Stomach (tissue), 19 donors: ENCODE measurements at places on chromosomes 2 and 18. TPM values are rescaled to one million over a fixed set of nuclear protein-coding genes. Genes with fewer than 3 reads are reported as not detected.

The ZNF892 gene
- 12.5 TPM for total RNA-seq

The UGT1A6 gene
- total RNA-seq: 30.6 TPM

DNA sequence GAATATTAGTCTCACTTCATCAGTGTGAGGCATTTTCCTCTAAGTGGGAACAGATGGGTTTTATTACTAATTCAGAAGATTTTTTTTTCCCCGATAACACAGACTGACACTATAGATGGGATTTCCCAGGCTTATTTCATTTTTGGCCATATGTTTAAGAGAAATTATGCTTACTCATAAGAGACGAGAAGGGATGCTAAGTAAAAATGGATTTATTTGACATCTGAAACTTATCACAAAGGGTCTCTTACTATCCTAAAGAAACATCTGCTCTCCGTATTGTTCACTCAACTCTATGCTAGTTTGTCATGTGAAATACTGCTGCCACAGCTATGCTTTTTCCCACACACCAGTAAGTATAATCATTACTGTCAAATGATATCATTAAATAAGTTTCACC is 1476.3 kb downstream of the LRP1B start:
- no peak for DNase-seq

DNA sequence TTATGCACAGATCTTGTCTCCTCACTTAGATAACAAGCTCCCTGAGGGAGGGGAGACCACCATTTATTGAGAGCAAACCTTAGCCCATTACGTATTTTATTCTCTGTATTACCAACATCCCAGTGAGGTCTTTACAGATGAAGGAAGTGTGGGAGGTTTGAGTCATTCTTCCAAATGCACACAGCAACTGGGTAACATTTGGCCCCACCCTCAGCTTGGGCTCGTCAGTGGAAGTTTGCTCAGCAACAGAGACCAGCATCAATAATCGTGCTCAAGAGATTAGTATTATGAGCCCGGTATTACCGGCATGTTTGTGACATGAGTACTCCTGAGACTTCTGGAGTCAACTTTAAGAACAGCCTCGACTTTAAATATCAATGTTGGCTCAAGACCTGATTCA is 168.6 kb downstream of the ETAA1 start:
- peak; percentile 51 for DNase-seq

DNA sequence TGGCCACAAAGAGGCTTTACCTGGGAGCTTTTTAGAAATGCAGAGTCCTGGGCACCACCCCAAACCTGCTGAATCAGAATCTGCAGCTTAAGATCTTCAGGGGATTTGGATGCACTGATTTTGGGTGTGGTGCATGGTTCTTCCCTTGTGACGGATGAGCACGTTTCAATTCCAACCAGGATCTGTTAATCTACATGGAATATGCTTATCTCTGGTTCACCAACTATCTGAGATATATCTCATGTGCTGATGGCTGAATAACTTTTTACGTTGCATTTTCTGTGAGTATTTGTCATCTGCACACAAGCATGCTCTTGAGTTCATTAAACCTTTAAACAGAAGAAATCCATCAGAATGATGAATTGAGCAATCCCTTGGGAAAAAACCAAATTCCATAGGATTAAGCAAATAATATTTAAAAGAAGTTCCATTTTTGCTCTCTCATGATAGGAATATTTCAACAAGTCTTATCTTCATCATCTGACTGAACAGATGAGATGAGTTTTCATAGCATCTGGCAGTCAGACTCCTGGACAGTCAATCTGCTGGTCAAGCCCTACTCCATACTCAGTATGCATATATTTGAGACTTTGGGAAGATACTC is 120.6 kb downstream of the PLB1 start:
- no peak for DNase-seq

- no peak for DNase-seq
Observed at GRCh38 chr2:14861181-14861580, 228.7 kb downstream of the LRATD1 start.

- peak; percentile 49 for DNase-seq
Observed at GRCh38 chr2:38146275-38146906, 70.4 kb upstream of the CYP1B1 start.

- DNase-seq: no peak
Observed at GRCh38 chr2:115913921-115914320, 1471.5 kb downstream of the DPP10 start.

- no peak for DNase-seq
Observed at GRCh38 chr2:115694651-115695050, 1252.2 kb downstream of the DPP10 start.

The MCFD2 gene
- total RNA-seq: 63.0 TPM

The CHRNA1 gene
- not detected for total RNA-seq

DNA sequence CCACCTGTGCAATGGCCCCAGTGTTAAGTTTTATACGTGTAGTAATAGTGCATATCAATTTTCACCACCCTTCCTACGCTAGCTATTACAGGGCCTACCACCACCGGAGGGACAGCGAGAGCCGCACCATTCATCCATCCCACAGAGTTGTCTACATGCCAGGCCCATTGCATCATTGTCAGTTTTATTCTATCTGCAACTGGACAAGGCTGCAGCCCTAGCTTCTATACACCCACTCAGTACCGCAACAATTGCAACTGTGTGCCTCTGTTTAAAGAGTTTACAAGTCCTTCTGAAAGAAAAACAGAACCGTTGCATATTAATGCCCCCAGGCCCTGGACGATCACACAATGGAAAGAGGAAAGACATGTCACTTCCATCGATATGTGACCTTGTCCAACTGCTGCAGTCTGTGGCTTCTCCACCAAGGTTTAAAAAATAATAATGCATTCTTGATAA is 58.6 kb downstream of the ZEB2 start:
- no peak for DNase-seq

The STK16 gene
- 34.1 TPM for total RNA-seq

The KIF3C gene
- not detected for total RNA-seq

DNA sequence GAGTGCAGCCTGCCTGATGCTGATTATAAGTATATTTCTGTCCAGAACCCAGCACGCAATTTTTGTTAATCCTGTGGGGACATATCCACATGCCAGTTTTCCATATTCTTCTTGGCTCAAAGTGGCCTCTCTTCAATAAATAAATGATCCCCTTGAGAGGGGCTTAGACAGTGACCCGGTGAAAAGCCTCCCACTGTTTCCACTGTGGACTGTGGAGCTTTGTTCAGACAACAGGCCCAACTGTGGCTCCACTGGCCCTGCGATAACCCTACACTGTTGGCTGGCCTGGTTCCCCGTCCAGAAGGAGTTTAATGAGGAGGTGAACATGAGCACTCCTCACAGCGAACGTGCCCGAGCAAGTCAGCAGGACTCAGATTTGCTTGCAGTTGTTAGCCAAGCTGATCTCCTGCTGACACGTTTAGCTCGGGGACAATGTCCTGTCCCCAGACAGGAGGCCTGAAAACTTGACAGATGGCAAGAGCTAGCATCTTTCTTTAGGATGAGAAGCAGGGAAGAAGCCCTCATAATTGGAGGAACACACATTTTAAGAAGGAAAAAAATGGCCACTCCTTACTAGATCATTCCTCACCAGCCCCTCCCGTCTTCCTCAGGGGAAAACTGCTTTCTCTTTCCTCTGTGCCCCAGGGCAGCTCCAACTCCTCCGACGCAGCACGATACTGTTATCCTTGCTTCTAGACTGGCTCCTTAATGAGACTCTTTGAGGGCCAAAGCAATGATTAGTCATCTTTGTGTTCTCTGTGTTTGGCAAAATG is 20.0 kb upstream of the MTCL1 start:
- no peak for DNase-seq

The ITGA4 gene
- total RNA-seq: 48.4 TPM

The GALNT5 gene
- total RNA-seq: 11.6 TPM

GRCh38 chr2:144935736-144936135 is 415.8 kb upstream of the ZEB2 start:
- no peak for DNase-seq

The SPATA3 gene
- not detected for total RNA-seq

The SNORC gene
- total RNA-seq: not detected

- no peak for DNase-seq
Observed at GRCh38 chr2:184452907-184453306, 145.4 kb upstream of the ZNF804A start.

The CPLX4 gene
- not detected for total RNA-seq

The MALT1 gene
- total RNA-seq: 38.9 TPM

DNA sequence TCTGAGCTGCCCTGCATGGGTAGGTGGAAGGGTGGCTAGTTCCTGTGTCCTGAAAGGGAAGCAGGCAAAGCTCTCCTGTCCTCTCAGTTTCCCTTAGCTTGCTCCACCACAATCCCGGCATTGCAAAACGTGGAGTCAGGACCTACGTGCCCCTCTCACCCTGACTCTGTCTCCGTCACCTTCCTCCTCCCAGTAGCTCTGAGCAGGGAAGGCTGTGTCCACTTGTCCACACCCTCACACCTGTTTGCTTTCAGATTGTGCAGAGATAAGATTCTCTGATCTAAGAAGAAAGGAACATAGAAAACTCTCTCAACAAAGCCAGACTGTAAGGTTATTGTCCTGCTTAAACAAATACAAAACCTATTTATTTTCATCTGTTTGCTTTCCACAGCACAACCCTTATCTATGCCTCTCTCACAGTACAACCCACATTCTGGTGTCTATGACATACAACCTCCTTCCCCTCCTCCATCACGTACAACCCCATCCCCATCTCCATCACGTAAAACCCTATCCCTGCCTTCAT is 79.0 kb downstream of the ALPK2 start:
- no peak for DNase-seq

DNA sequence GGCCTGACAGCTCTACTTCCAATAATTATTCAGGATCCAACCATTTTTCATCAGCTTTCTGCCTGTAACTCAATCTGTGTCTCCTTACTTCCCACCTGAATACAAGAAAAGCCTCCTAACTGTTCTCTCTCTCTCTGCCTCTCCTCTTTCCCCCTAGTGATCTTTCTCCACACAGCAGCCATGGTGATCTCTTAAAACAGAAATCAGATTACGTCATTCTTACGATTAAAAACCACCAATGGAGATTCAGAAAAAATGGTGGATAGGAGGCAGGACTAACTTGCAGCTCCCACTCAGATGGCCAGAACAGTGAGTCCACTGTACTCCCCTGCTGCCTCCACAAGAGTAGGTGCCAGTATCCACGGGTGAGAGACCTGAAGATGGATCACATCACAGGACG is 431.7 kb downstream of the MBD2 start:
- no peak for DNase-seq

GRCh38 chr2:7611750-7612149 is 694.5 kb downstream of the RNF144A start:
- DNase-seq: no peak

DNA sequence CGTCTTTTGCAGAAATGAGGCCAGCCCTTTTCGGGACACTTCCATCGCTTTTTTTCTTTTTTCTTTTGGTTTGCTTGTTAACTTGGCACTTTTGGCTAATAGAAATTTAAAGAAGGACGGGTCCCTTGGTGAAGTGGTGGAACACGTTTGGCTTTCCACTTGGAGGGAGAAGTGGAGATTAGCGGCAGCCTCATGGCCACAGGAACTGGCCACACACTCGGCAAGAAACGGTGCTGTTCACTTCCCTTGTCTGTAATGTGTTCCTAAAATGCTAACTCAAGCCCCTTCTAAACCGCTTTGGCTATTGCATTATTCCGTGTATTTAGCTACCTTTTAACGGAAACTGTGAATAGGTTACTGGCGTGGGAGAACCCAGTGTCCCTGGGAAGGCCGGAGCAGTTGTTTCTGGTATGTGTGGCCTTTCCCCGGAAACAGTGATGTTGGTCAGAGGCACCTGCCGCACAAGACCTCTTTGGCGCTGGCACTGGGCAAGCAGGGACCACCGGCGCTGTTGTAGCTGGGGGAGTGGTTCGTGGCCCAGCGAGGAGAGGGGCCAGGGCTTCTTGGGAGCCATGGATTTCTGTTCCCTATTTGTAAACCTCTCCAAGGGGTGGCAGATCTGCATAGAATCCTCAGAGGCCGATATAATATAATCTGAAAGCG is 981 bp downstream of the RAMP1 start:
- no peak for DNase-seq

The INHBB gene
- total RNA-seq: 7.2 TPM

- no peak for DNase-seq
Observed at GRCh38 chr2:223092667-223093066, 40.7 kb downstream of the KCNE4 start.

The ALPG gene
- not detected for total RNA-seq

DNA sequence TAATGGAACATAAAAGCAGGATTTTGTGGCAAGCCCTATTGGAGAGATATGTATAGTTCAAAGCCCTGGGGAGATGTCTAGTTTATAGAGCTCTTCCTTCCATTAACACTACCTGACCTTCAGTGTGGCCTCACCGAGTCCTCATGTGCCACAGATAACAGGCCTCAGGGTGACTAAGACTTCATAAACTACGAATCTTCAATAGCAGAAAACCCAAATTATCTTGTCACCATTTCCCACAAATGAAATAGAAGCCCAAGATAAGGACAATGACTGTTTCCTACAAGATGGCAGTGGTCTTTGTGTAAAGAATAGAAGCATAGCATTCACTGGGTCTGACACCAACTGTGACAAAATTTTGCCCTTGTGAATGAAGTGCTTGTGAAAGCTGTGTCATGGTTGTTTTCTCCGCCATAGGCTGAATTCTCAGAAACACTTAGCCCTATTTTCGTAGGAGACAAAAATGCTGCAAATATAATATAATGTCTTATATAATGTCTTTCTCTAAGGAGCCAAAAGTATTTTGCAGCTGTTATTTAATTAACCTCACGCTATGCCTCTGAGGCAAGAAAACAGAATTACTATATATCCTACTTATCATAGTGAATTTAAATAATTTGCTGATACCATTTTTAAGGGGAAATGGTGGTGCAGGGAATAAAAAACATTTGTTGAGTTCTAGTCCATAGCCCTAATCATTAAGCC is 136.7 kb upstream of the CWC22 start:
- DNase-seq: no peak

- DNase-seq: no peak
Observed at GRCh38 chr18:48394176-48394575, 15.0 kb downstream of the ZBTB7C start.

The COLEC12 gene
- 5.9 TPM for total RNA-seq

- peak; percentile 90 for DNase-seq
Observed at GRCh38 chr2:45993476-45993991, 303.7 kb upstream of the EPAS1 start.

DNA sequence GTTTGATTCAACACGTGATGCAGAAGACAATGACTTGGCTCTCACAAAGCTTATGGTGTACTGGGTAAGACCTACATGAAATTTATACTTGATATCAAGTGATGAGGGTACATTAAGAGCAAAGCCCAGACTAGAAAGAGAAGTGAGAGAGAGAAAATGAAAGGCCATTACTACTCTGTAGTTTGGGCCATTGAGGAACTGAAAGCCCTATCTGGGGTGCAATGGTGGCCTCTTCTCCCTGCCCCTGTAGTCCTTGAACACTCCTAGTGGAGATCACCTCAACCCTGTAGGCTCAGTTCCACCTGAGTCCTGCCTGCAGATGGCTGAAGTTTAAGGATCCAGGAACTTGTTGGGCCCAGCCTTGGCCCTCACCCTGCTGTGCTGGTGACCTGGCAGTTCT is 569.8 kb upstream of the MEX3C start:
- no peak for DNase-seq

The IL1RL1 gene
- 0.29 TPM for total RNA-seq

- DNase-seq: no peak
Observed at GRCh38 chr18:23878336-23878900, 136.1 kb upstream of the TTC39C start.

The SP140 gene
- total RNA-seq: 6.4 TPM

- DNase-seq: no peak
Observed at GRCh38 chr2:158823486-158824237, 28.5 kb downstream of the DAPL1 start.
